ENCODE measurements at places on chromosomes 12 and 14.

- DNase-seq: no peak
Measured at GRCh38 chr12:50258167-50258551, 25.2 kb downstream of the LIMA1 start.

- no peak for DNase-seq
Measured at GRCh38 chr12:3038926-3039510, 38.2 kb upstream of the TSPAN9 start.

GRCh38 chr12:53334822-53335221 lies 1.3 kb downstream of the SP7 start:
- DNase-seq: no peak

- DNase-seq: no peak
Measured at GRCh38 chr12:129615001-129615400, 288.8 kb downstream of the TMEM132D start.

- no peak for DNase-seq
Measured at GRCh38 chr12:20189767-20190166, 178.6 kb upstream of the PDE3A start.

DNA sequence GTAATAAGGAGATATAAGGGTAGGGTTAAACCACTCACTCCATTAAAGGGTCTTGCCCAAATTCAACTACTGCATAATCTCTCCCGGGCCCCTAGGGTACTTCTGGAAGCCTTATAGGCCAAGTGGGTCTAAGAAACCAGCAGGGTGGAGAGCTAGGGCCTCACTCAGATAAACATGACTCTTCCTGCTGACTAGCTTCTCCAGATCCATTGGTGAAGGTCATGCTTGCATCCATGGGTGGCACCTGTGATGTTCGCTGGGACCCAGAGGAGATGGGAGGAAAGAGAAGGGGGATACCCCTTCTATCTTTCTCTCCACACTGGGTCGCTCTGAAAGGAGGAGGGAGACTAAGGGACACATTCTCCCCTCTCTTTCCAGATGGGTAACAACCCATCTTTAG lies 36.1 kb upstream of the HIGD1C start:
- DNase-seq: no peak

GRCh38 chr14:78592616-78593219 lies 422.5 kb downstream of the NRXN3 start:
- DNase-seq: no peak

GRCh38 chr12:24537083-24537860 lies 411.6 kb downstream of the BCAT1 start:
- no peak for DNase-seq

- no peak for DNase-seq
Measured at GRCh38 chr12:106863189-106863588, 88.7 kb downstream of the RIC8B start.

DNA sequence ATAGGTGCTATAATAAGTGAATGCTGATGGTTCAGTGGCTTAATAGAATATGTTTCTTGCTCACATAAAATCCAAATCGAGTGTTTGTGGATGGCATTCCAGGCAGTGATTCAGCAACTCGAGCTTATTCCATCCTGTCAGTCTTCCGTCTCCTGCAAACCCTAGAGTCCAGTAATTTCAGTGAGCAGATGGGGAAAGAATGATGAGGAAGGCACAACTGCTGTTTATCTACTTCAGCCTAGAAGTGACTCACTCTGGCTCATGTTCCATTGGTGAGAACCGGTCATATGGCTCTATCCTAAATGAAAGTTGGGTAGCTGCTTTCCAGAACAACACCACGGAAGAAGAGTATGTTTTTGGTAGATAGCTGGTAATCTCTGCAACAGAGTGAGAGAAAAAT lies 421.8 kb upstream of the PDE3A start:
- DNase-seq: no peak

DNA sequence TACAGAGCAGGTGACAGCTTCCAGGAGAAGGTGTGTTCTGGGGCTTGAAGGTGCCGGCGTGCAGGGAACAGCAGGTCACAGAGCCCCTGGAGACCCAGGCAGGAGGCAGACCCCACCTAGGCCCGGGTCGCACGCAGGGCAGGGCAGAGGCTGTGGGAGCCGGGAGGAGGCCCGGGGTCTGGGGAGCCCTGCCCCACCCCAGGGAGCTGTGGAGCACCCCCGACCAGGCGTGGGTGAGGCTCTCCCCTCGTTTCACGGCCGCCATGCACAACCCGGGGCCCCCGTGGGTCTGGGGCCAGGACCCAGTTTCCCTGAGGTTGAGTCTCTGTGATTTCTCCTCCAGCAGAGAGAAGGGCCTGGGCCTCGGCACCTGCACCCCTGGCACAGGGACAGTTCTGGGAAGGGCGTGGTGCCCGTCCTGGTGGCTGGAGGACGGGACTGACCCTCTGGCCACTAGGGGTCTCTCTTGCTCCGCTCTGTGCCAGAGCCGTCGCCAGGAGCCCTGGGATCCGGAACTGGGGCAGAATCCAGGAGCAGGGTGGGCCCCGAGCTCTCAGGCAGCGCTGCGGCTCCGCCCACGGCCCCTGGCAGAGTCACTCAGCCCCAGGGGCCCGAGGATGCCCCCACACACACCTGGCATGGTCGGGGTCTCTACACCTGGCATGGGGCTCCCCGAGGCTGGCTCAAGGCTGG lies 75.2 kb upstream of the FBRSL1 start:
- peak; percentile 54 for DNase-seq
